CD4-positive, alpha-beta T cell (primary cell): ENCODE measurements at places on chromosomes 13 and 19.

- no peak for DNase-seq
Measured at GRCh38 chr13:89515948-89516347, 1831.5 kb upstream of the MIR17HG start.

- no peak for DNase-seq
Measured at GRCh38 chr13:107203146-107203847, 635.4 kb upstream of the ARGLU1 start.

DNA sequence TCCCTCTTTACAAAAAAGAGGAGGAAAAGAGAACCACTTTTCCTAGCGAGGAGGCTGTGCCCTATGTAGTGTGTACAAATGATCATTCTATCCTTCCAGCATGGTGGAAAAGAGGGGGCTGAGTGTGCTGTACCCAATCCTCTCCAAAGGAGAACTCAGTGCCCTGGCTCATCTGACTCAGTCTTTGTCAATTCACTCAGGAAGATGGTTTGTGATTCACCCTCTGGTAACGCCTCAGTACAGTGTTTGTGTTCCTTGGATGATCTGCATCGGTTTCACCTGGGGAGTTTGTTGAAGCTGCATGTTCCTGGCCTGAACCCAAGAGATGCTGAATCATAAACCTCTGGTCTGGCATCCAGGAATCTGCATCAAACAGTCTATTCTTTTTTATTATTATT lies 18.3 kb upstream of the ENOX1 start:
- DNase-seq, result no peak

DNA sequence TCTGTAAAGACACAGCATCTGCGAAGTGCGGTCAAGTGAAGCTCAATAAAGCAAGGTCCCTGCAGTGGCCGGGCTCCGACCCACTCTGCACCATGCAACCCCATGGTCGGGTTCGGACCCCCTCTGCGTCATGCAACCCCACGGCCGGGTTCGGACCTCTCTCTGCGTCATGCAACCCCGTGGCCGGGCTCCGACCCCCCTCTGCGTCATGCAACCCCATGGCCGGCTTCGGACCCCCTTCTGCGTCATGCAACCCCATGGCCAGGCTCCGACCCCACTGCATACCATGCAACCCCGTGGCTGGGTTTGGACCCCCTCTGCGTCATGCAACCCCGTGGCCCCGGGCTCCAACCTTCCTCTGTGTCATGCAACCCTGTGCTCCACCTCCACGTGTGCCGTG lies 43.8 kb downstream of the CARS2 start:
- DNase-seq, result no peak

DNA sequence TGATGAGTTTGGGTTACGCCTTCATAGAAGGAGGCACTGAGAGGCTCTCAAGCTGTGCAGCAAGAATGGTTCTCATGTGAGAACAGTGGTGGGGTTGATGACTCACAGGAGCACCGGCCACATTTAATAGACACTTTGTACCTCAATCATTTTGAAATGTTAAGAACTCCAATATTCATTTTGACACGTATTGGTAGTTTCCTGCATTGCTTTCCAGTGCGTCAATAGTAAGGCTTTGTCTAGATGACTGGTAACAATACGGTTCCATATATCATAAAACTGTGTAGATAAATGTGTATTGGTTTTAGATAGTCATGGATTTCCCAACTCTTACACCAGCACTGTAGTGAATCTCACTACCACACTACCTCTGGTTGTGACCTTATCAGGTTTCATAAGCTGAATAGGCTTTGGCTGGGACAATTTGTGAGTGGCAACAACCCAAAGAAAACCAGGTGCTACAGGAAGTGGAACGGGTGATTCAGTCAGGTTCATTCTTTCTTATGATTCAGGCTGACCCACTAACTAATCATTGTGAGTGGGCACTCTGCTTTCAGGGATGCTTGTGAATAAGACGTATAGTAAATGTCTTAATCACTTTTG lies 362.6 kb downstream of the KLF5 start:
- DNase-seq, result no peak

- DNase-seq, result peak; percentile 70
Measured at GRCh38 chr19:6828698-6829633, 56.5 kb downstream of the VAV1 start.

DNA sequence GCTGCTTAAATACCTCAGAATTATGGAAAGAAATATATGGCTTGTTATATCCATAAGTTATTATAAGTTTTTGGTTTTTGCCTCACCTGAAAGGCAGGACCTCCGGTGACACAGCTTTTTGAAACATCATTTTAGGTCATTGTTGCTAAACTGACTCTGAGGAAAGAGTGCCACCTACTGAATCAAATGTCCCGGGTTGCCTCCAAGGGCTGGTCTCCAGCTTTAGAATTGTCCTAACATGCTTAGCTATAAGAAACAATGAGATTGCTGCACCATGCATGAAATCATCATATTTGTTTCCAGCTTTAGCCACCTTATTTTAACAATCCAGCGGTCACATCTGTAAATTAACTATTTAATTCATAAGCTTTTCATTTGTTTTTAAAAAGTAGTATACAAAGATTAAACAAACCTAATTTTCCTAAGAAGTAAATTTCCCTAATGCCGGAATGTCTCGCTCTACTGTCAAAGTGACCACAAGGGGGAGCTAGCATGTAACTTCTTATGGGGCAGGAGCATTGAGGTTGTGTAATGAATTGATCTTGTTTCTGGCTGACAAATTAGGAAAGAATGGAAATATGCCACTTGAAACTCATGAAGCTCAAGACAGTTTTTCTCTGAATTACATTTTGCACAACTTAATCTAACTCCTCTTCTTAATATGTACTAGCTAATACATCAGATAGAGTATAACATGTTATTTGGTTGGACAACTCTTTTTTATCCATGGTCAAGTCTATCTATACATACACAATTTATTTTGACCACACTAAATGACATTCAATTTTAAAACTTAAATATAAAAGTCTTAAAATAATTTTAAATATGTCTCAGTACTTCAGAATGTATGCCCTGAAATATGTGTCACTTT lies 6.7 kb upstream of the PCDH17 start:
- no peak for DNase-seq

DNA sequence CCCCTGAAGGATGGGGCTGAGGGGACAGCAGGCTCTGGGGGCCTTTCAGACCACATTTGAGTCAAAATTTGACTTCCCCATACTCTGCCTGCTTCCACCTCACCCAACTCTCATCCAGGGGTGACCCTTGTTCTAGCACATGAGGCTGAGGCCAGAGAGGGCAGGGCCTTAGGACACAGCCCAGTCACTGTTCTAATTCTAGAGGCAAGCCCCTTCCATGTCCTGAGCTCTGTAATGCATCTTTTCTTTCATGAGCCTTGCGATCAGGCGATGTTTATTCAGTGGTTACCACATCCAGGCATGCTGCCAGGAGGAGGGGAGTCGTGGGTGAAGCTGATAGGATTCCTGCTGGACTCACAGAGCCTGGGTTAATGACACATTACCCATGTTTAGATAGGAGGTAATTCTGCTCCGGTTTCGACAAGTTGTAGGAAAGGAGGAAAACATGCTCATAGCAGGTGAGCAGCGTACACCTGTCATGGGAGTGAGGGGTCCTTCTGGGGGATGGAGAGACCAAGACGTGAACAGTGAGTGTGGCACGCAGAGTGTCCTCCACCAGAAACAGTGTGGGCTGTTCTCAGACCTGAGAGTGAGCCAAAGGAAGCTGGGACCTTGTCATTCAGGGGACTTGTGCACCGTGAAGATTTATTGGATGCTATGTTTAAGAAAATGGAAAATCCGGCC lies 9.3 kb downstream of the RPS9 start:
- no peak for DNase-seq

DNA sequence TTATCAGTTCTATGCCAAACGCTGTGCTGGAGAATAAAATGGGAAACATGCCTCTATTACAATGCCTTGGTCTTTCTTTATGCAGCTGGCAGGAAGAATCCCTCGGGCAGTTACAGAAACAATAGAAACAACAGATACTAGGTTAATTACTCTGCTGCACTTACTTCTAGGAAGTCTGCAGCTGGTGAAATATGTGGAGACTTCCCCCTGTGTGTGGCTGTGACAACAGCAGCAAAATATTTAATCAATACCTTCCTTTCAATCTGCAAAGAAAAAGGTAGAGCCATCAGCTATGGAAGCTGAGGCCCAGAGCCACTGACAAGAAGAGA lies 9.9 kb downstream of the STOML3 start:
- DNase-seq, result no peak
